ENCODE measurements at places on chromosomes 16 and 17.

DNA sequence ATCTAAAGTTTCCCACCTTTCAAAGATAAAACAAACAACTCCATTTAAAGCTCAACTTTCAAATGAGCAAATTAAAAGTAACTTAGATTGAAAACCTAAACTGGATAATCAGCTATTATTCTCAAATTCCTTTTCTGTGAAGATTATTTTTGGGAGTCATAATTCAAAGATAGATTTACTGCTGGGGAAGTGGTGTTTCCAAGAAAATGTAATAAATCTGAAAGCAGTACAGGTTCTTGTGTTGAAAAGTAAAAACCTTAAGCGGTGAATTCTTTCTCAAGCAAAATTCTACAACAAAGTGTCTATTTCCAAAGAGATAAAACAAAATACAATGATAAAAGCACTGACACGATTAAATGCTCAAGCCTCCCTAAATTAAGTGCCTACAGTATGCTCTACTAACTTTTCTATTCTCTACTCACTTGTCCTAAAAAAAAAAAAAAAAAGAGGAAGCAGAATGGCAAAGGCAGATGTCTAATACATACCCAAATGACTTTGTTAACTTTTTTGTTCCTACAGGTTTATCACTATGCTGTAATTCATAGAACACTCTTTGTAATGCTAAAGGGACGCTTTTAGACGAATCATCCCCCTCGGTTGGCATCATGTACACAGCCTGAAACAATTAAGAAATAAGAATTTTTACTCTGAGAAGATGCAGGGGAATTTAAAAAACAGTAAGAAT is 34.5 kb downstream of the LITAFD start:
- no peak for DNase-seq

- DNase-seq, result no peak
Observed at GRCh38 chr16:85709766-85710585, 21.2 kb upstream of the GINS2 start.

DNA sequence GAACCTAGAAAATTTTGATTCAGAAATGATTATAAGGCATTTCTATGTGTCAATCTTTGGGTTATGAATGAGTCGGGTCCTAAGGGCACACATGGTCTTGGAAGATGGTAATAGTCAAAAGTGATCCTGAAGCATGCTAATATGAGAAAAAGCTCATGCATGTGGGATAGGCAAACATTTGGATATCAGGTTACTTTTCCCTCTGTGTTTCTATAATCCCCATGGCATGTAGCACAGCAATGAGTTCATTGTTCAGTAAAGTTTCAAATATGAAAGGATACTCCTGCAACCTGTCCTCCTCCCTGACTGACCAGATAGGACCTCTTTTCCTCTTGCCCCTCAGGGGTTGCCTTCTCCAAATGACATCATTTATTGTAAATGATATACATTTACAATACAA is 249.9 kb upstream of the MON1B start:
- DNase-seq, result no peak

DNA sequence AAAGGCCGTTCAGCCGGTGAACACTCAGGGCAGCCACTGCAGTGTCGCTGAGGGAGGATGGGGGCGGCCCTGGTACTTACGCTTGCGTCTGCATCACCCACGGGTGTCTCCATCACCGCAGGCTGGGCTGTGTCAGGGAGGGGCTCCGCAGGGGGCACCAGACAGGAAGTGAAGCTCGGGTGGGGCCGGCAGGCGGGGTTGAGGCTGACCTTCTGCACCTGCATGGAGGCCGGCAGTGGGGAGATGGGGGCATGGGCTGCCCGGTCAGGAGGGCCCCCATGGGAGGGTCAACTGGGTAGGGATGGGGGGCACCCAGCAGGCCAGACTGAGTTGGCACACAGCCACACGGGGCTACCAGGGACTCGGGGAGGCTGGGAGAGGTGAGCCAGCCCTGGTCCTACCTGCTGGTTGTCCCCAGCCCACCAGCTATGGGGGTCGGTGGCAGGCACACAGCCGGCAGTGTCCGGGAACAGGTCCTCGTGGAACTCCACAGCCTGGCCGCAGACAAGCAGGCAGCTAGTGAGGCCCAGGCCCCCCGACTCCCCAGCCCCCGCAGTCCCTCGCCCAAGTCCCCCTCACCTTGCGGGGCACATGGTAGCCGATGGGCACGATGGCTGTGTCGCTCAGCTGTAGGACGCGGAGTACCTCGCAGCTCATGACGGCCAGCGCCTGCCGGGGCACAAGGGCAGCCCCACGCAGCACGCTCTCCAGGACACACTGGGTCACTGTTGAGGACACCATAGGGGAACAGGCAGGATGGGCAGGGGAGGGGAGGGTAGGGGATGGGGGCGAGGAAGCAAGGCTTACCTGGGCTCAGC is 7.2 kb upstream of the VASN start:
- no peak for DNase-seq

GRCh38 chr17:69066482-69066881 is 5.8 kb upstream of the ABCA9 start:
- no peak for DNase-seq

- DNase-seq, result no peak
Observed at GRCh38 chr16:46817961-46818360, 13.0 kb downstream of the C16orf87 start.

GRCh38 chr17:78316115-78316866 is 43.6 kb downstream of the SOCS3 start:
- DNase-seq, result no peak

- DNase-seq, result no peak
Observed at GRCh38 chr16:63568164-63568563, 1531.9 kb upstream of the CDH8 start.

DNA sequence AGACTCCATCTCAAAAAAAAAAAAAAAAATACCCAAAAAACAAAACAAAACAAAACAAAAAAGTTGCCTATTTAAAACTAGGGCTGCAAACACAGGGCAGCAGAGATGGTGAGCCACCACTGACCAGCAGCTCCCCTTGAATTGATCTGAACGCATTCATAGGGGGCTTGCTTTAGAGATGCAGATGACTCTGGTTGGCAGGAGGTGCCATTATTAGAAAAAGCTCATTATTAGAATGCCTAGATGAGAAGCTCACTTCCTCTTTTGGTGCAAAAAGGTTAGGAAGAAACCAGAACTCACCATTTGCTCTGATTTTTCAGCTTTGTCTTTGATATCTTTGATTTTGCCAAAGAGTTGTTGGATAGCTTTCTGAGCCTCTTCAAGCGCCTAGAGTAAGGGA is 53.1 kb downstream of the VPS53 start:
- DNase-seq, result no peak

GRCh38 chr17:51015145-51015558 is 105.5 kb downstream of the SPAG9 start:
- DNase-seq, result peak; percentile 16

GRCh38 chr17:77462090-77462489 is 321.3 kb downstream of the SEC14L1 start:
- DNase-seq, result peak; percentile 95

All from GM12865 (cell line).